Bronchial epithelial cell (primary cell): ENCODE measurements at places on chromosomes 6 and 20.
A peak's percentile ranks its signal among the peaks of the same experiment; 100 is the strongest.

DNA sequence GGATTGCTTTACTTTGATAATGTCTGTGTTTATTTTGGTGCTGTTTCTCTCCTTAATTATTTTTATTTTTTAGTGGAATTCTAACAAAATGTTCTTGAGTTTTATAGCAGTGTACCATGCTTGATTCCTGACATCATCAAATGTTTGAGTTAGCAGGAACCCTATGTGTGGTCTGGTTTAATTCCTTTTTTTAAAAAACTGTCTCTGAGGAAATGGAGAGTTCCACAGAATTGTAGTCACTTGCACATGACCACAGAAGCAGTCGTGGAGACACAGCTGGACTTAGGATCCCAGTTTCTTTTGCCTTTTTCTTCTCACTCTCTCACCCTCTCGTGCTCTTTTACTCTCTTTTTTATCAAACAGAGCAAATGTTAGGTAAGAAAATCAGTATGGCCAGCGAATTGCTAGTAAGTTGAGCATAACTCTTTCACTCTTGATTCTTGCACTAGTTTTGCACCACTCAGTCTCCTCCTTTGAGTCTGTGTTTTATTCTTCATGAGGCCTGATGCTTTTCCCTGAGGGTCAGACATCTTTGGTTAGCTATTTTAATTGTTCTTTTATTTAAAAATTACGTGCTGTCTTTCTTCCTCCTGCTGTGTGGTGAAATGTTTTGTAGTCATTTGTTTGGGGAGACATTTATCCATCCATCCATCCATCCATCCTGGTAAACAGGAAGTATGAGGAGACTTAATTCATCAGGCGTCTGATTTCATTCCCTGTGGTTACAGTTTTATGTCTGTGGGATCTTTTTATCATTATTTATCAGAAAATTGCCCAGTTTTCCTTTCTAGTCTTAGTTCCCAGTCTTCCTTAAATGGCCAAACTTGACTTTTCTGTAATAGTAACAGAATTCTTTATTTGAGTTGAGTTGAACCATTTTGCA, 83.0 kb downstream of the SCAF8 start:
- no peak for DNase-seq

DNA sequence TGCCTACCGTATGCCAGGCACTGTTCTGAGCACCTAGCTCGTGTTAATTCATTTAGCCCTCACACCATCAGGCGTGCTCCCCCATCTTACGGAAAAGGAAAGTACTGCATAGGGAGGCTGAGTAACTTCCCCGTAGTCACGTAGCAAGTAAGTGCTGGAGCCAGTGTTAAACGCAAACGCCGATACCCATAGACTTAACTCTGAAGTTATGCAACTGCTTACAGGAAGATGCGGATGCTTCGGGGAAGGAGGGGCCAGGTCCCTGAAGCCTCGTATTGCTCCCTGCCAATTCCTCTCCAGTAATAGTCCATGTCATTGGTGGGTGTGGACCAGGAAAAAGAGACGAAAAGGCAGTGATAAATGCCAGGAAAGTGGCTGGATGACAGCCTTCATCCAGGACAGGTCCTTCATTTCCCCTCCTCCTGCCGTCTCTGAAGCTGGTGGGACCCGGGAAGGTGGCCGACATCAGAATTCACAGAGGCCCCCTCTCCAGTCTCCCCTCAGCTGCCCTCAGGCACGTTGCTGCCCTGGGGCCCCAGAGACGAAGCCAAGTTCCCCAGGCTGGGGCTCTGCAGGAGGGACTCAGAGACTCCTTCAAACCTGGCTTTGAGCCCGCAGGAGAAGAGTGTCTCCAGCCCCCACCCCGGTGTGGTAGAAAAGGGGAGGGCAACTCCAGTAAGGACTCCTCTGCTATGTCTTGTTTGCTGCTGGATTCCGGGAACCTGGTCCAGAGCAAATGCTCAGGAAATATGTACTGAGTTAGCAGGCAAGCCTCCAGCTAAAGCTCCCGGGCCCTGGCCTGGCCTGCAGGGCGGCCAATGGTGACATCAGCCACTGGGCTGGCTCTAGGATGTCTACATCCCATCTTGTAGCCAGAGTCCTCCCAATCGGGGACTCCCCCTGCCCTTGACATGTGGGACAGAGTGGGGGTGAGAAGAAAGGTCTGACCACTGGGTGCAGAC, 37.8 kb downstream of the RAB44 start:
- DNase-seq, result peak; percentile 92

GRCh38 chr20:15310361-15310760, 972.9 kb upstream of the FLRT3 start:
- DNase-seq, result peak; percentile 95

DNA sequence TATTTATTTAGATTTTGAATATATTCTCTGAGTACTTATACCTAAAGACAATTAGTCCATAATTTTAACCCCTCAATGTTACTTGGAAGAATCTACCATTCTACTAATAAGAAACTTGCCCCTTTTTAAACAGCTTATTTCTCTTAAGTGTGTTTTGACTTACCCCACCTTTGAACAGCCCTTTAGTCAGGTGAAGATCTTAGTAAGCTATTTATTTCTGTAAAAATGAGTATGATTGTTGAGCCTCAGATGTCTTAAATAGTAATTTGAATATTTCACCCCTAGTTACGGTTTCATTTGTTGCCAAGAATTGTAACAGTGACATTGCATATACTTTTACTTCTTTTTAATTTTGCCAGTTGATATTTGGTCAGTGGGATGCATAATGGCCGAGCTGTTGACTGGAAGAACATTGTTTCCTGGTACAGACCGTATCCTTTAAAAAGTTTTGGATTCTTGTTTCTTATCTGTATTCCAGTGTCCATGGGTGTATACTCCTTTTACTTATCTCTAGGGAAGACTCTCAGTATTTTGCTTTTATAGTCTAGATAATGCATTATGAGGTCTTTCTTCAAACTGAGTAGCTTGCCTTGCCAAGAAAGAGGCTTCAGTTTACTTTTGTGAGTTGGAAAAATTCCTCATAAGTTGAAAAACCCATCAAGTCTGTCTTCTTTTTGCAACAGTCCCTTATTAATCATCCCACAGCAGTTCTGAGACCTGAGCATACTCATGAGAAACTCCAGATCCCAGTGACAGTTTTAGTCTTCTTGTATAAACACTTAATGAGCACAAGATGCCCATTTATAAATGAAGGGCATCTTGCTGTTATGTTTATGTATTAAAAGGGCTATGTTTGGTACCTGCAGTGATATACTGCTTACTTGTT, 48.8 kb downstream of the MAPK14 start:
- no peak for DNase-seq
